ENCODE measurements at places on chromosomes 5 and 9.

GRCh38 chr5:36723912-36724311 lies 117.5 kb downstream of the SLC1A3 start:
- DNase-seq: no peak

DNA sequence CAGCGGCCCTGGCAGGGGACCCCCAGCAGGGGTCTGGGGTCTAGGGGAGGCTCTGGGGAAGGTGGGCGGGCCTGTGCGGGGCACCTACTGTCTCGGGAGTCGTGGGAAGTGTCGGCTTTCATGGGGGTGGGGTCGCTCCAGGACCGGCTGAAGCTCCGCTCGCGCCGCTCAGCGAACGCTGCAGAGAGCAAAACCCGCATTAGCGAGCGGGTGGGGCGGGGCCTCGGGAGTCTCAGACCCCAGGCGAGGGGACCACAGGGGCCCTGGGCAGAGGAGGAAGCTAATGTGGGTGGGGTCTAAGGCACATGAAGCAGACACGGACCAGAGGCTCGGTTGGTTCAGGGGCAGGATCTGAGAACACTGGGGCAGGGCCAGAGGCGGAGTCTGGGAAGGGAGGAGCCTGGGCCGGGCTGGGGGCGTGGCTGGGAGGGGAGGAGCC lies 5.5 kb downstream of the NSMF start:
- no peak for DNase-seq

DNA sequence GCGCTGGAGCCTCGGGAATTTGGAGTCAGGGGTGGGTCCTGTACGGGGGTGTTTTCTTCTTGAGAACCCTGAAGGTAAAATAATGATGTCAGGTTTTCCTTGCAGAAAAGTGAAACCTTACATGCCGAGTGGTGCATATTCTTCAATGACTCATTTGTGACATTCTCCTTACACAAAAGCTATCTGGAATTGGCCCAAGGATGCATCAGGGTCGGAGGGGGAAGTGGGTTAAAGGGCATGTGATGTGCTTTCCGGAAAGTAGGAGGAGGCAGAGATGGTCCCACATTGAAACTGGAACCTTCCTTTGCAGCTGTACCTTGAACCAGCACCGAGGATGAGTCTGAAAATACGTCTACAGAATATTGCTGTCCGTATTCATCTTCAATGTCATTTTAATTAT lies 411.2 kb upstream of the IRX4 start:
- no peak for DNase-seq

GRCh38 chr5:2184563-2185540 lies 302.1 kb upstream of the IRX4 start:
- DNase-seq: no peak

- no peak for DNase-seq
These were observed 482.3 kb downstream of the SPOCK1 start for GRCh38 chr5:137016783-137017324.

GRCh38 chr5:72166070-72166979 lies 59.0 kb downstream of the MAP1B start:
- DNase-seq: peak; percentile 31

GRCh38 chr9:122815544-122815943 lies 12.8 kb downstream of the PDCL start:
- DNase-seq: no peak

DNA sequence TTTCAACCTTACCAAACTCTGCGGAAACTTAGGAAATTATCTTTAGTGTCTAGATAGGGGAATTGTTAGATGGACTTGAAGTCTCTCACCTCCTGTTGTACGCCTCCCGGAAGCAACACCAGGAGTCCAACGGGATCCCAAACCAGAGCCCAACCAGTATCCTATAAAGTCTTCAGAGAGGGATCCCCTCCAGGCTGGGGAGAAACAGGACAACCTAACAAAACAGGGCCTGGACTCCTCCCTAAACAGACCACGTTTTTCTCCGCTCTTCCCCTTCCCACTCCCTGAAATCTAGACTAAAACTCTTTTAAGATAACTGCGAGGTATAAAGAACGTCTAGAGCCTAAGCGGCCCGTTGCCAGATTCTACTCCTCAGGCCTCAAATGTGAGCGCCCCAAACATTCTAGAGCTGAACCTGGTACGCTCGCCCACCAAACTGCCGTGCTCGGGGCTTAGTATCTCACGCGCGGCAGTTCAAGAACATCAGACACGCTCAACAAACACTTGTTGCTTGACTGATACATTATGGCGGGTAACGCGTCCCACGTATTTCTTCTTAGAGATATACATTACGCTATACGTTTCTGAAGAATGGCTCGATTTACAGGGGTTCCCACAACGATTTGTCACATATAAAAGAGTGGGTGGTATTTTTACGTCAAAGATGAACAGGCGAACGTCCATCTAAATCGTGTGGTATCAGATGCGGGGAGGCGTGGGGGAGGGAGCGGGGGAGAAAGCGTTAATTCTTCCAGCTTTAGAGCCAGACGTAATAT lies 663 bp upstream of the SMIM27 start:
- DNase-seq: no peak

- no peak for DNase-seq
These were observed 71.5 kb downstream of the FCHO2 start for GRCh38 chr5:73027361-73027760.

- no peak for DNase-seq
These were observed 9.1 kb upstream of the MVB12B start for GRCh38 chr9:126317513-126317912.

- no peak for DNase-seq
These were observed 126.7 kb downstream of the MVB12B start for GRCh38 chr9:126453156-126453963.

DNA sequence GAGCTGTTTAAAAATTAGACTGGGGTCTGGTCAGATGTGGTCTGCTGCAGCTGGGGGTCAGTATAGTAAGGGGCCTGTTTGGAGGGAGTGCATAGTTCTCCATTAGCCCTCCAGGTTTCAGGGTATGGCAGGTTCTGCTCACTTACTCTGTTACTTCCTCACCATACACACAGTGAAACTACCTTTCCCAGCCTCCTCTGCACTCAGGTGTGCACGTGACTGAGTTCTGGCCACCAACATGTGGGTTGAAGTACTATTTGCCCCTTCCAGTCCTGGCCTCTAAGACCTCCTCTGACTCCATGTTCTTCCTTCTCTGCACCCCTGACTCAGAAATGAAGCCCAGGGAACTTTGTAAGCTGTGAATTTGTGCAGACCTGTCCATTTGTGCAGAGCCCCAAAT lies 190.5 kb upstream of the CLINT1 start:
- DNase-seq: no peak

DNA sequence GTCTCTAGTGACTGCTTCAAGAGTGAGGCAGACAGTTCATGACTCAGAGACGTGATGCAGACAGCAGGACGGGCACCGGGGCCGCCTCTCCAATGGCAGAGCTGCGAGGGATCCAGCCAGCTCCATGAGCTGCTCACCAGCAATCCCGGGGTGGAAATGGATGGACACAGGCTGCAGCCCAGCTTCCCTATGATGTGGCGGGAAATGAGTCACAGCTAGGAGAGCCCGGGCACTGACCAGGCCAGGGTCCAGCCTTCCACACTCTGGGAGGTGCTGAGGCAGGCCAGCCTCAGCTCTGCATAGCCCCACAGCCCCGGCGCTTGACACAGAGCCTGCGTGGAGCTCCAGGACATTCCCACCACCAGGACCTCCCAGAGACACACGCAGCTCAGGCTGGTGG lies 244.8 kb upstream of the IRX2 start:
- no peak for DNase-seq

DNA sequence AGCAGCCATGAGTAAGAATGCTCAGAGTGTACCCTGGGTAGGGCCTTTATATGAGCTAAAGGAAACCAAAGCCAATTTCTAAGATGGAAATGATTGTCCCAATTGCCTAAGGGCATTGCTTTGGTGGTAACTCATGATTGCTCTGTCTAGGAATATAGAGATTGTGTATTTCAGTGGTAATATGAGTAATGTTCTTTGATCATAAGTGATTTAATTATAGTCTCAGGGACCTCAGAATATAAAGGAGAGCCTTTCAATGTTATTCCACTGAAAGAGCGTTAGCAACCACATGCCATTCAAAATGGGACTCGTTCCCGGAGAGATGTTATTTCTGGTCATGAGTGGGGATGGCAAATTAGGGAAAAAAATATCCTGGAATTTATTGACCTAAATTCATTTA lies 340.5 kb downstream of the ARHGEF28 start:
- no peak for DNase-seq
